ENCODE measurements at places on chromosomes 1 and 21. TPM values are rescaled to one million over a fixed set of nuclear protein-coding genes. Genes with fewer than 3 reads are reported as not detected.

Gene GJC2
- total RNA-seq = 0.69 TPM

DNA sequence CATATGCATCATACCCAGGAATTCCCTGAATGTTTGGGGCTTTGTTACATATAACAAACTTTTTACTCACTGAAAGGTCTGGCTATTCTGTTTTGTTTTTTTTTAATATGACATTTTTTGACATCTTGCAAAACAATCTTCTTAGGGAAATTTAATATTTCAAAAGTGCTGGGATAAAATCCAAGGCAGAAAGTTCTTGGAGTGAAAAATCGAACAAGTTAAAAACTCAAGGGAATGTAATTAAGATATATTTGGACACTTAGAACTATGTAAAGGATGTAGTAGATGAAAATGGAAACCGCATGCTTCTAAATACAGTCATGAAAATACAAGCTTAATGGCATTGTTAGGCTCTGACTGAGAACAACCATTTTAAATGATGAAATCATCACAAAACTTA lies 8.6 kb downstream of the CHODL start:
- no peak for DNase-seq

- no peak for DNase-seq
Observed at GRCh38 chr1:163072658-163073057, 3.5 kb downstream of the RGS4 start.

DNA sequence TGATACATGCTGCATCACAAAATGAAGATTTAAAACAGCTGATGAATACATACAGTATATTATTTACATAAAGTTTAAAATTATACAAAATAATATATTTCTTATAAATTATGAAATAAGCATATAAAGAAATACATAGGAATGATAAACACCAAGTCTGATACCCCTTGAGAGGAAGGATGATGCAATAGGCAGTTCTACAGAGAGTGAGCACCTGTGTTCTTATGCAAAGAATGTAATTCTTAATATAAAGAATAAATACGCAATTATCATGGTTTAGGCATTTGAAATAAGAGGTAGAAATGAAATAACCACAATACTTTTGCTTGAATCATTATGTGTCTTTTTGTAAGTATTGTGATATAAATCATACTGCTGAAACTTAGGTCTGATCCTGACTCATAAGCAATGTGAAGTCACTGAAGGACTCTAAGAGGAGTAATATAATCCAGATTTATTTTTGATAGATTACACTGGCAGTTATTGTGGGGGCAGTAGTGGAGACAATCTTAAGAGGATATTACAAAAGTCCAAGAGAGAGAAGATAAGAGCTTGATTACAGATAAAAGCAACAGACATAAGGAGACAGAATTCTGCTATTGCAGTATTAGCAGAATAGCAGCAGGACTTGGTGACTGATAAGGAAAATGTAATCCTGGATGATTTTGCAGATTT lies 39.0 kb downstream of the TTLL7 start:
- DNase-seq = no peak

- no peak for DNase-seq
Observed at GRCh38 chr1:231814521-231814920, 187.9 kb downstream of the DISC1 start.

DNA sequence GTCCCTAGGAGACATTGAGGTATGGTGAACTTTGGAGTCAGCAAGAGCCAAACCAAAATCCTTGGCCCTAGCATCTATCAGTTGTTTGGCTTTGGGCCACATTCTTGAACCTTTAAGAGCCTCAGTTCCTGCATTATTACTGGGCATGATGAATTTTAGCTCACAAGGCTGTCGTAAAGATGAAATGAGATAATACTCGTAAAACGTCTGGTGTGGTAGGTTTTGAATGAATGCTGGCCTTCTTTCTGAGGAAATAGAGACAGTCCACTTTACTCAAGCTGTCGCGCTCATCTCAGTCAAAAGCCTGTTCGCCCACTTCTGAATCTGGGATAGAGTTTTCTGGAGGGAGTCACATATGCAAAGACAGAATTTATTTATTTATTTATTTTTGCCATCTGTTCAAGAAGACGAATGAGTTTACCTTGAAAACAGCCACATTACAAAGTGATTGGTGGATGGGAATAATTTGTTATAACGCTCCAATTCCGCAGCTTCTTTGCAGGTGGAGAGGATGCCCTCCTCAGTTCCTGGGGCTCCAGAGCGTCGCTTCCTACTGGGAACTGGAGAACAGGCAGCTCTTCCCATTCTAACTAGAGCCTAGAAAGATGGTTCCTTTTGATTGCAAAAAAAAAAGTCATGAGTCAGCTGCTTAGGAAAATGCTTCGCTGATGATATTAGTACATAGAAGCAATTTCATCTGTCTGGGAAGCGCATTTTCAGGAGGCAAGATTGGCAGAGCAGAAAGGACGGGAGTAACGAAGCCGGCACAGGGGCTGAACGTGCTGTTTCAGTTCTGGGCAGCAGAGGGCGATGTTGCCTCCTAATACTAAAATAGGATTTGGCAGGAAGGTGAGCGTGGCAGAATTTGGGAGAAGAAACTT lies 49.9 kb upstream of the CYP2J2 start:
- peak; percentile 79 for DNase-seq

DNA sequence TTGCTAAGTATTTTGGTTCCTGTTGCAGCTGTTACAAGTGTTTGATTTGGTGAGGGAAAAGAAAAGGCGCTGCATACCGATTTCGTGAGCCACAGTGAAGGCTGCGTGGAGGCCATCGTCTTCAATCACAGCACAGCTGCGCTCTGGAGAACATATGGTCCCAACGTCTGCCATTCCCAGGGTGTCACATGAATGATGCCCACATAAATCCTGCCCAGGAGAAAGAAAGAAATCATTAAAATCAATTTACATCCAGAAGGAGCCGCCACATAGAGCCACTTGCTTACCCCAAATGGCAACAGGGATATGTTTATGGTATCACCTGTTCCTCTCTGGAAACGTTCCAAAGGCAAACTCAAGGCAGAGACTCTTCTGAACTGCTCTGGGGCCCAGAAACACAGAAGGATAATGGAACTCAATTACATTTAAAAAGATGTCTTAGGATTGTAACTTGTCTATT lies 12.2 kb downstream of the ADAMTS5 start:
- no peak for DNase-seq
